ENCODE measurements at places on chromosomes 11 and 22. TPM values are rescaled to one million over a fixed set of nuclear protein-coding genes. Genes with fewer than 3 reads are reported as not detected.

The CABP4 gene
- 0.60 TPM for polyA plus RNA-seq

The NLRP6 gene
- not detected for polyA plus RNA-seq

- peak; percentile 19 for DNase-seq
Measured at GRCh38 chr11:90288212-90288821, 65.5 kb upstream of the CHORDC1 start.

DNA sequence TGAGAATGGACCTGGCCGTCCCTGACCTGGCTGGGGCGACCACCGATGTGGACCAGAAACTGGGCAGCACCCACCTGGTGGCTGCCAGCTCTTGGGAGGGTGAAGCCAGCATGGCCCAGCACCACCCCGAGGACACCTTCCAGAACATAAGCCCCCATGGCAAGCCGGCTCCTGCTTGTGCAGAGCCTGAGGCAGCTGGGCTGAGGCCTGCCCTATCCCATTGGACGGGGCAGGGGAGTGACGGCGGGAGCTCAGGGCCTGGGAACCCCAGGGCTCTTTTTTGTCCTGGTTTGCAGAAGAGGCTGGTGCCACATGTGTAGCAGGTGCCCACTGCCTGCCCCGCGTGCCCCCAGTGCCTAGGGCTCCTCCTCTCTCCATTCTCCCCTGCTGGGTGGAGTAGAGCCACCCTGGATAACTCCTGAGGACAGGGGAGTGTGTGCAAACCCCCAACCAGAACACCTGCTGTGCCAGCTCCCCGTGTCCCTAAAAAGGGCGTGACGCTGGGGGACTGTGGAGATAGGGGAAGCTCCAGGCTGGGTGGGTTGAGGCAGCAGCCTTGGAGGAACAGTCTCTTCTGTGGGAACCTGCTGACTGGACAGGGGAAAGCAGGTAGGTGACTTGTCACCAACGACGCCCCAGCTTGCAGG is 11.9 kb downstream of the DUSP8 start:
- no peak for DNase-seq

DNA sequence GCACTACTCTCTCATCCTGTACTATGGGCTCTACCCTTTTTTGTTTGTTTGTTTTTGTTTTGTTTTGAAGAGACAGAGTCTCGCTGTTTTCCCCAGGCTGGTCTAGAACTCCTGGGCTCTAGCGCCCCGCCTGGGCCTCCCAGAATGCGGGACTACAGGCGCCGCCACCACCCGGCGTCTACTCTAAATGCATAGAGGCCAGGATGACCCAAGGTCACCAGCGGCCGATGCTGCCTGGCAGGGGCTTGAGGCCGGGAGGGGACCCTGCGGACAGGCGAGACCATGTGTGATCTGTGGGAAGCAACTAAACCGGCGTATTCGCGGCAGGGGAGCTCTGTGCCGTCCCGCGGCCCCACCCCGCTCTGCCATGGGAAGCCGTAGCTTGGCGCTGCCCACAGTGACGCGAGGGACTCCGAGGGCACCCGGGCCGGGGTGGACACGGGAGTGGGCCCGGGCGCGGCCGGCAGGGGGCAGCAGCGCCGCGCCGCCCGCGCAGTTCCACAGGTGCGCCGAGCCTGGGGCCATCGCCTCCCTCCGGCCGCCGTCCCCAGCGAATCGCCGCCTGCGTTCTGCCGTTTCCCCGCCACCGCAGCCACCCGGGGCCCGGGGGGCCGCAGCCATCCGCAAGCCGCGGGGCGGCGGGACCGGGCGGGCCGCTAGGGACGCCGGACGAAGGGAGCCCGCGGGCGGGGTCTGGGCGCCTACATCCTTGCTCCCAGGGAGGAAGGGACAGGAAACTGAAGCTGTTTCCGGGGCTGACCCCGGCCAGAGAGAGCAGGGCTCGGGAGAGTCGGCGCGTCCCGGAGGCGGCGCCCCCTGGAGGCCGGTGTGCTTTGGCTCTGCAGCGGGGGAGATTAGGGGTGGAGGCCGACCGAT is 12.3 kb upstream of the HDHD5 start:
- peak; percentile 79 for DNase-seq

GRCh38 chr22:27296091-27296675 is 505.4 kb downstream of the MN1 start:
- DNase-seq: no peak

DNA sequence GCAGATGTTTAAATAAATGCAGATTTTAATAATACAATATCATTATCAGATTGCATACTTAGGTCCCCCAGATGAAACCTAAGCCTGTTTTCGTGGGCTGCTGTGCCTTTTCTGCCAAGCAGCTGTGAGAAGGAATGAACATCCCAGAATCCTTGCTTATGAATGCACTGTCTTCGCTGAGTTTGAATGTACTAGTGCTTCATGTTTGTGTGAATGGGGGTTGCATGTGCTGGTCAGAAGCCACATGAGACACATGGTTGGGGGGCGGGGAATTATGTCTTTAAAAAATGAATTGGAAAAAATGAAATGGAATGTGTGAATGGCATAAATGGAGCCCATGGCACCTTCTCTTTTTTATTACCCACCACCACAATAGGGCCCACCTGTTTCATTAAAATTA is 125.4 kb upstream of the HSD17B12 start:
- DNase-seq: no peak

- no peak for DNase-seq
Measured at GRCh38 chr11:20368438-20368837, 4.9 kb downstream of the HTATIP2 start.

The OR56A1 gene
- polyA plus RNA-seq: not detected

GRCh38 chr22:40237788-40238424 is 60.2 kb downstream of the TNRC6B start:
- DNase-seq: no peak

- no peak for DNase-seq
Measured at GRCh38 chr22:50612528-50613221, 12.1 kb downstream of the MAPK8IP2 start.

DNA sequence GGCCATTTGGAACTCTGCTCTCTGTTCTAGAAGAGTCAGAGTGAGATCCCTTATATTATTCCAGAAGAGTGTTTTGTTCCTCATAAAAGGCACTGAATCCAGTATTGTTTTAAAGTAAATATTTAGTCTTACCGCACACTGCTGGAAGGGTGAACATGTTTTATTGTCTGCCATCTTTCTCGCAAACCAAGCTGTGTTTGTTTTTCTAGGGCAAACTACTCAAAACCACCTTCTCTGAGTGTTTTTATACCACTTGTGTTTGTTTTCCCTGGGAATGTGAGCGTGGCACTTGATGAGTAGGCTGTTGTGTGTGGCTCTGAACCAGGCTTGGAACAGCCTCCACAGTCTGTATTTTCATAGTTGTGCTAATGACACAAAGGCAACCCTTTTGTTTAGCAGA is 89.8 kb downstream of the DBX1 start:
- no peak for DNase-seq

- DNase-seq: no peak
Measured at GRCh38 chr22:20584029-20584871, 76.8 kb downstream of the MED15 start.

- DNase-seq: peak; percentile 54
Measured at GRCh38 chr11:128451652-128452470, 135.5 kb downstream of the ETS1 start.

GRCh38 chr22:31604137-31604705 is 57.8 kb downstream of the PISD start:
- no peak for DNase-seq

DNA sequence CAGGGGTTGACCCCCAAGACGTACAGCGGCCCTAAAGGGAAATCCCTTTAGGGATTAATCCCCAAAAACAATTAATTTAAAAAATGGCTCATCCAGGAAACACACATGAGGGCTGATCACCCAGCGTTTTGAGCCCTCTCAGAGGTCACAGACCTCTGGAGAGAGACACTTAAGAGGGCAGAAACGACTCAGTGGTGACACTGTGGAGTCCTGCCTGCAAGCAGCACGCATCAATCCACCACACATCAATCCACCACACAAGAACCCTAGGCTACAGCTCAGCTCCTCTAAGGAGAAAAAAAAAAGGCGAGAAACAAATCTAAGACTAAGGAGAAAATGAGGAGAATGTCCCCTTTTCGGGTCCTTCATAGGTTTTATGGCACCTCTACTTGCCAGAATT is 12.5 kb upstream of the SELENOH start:
- DNase-seq: no peak

DNA sequence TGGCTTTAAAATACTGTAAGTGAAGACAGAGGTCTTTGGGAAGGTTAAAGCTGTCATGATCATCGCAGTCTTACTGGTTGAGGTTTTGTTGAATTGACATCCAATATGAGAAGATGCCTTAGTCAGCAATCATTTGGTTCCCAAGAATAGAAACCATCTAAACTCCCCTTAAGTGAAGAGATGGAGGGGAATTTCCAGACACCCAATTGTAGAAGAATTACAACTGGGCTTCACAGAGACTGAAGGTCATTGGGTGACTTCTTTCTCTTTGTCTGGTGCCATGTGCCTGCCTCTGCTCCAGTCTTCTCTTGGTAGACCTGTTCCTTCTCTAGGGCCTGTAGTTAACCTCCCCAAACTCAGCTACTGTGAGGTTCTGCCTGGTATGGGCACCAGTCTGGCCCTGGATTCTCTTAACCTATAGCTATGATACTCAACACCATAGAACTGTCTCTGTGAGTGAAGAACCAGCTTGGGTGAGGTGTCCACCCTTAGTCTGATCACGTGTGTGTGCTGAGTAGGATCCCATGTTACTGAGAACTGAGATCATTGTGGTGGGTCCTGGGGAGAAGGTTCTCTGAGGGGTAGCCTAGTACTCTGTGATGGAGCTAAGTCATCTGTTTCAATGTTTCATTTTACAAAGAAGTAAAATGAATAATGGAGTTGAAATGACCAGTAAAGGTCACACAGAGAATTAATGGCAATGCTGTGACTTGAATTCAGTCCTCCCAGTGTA is 182.5 kb downstream of the CSNK2A3 start:
- no peak for DNase-seq

- no peak for DNase-seq
Measured at GRCh38 chr22:48823941-48824340, 1003.7 kb downstream of the BRD1 start.

The MICAL2 gene
- polyA plus RNA-seq: 15.5 TPM

DNA sequence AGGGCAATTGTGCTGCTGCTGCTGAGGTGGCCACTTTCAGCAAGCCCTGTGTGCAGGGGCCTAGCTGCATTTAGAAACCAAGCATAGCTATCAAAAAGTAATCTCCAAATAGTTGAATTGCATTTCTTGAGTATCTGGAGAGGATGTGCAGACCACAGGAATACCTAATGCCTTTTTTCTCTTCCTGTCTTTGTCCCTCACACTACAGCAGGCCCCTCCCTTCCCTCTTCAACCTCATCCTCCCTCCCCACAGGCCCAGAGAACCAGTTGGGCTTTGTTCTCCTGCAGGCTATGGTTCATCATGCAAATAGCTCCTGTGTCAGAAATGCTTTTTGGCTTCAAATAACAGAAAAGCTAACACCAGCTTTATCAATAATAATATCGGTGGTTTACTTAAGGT is 47.7 kb downstream of the DKK3 start:
- no peak for DNase-seq

DNA sequence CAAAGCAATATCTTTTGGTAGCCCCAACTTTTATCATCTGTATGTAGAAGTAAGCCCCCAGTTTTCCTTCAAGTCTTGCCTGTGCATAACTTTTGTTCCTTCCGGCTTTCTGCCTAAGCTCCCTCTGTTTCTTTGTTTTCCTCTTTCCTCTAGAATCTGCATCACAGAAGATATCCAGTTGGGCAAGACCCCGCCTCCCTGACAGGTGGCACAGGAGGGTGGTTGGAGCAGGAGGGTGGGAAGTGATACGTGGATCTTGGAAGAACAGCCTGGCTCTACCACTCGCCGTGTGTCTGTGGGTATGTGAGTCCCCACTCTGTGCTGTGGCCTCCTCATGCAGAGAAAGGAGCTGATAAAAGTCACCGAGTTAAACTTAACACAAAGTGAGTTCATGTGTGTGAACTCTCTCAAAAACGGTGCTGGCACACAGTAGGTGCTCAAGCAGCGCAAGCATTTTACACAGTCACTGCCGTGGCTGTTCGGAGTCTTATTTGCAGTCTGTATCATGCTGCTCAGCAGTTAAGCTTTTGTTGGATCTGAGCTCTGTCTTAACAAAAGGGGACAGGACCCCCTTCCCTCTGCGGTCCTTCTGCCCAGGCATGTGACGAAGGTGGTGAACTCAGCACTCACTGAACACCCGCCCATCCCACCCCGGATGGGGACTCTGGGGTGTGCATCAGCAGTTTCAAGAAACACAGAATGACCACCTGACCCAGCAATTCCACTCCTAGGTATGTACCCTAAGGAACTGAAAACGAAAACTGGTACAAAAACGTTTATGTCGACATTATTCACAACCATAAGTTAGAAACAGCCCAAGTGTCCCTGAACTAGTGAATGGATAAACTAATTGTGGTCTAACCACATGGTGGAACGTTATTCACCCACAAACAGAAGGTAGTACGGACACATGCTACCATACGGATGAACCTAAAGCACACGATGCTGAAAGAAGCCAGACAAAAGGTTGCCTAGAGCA is 249.1 kb downstream of the CTTN start:
- DNase-seq: no peak

DNA sequence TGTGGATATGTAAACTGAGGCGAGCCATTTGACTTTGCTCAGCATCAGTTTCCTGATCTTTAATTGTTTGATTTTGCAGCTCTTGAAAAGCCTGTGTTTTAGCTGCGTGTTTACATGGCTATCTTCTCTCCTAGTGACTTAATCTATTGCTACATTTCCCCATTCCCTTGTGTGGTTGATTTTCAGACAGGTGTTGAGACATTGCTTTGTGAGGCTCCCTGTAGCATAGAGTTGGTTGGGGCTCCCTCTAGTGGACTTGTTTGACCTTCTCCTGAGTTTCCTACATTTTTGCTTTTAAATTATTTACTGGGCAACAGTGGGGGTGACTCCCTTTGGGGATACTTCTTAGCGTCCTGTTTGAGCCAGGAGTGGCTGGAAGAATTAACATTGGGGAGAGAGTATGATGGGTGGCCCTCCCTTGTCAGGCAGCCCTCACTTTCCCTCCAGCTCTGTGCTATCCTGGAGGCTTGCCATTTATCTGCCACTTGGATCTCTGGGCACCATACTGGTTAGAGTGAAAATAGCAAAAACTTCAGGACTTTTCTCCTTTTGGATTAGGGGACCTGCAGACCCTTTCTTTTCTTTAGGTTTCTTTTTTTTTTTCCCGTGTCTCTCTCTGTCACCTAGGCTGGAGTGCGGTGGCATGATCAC is 9.2 kb upstream of the CBL start:
- DNase-seq: peak; percentile 77

DNA sequence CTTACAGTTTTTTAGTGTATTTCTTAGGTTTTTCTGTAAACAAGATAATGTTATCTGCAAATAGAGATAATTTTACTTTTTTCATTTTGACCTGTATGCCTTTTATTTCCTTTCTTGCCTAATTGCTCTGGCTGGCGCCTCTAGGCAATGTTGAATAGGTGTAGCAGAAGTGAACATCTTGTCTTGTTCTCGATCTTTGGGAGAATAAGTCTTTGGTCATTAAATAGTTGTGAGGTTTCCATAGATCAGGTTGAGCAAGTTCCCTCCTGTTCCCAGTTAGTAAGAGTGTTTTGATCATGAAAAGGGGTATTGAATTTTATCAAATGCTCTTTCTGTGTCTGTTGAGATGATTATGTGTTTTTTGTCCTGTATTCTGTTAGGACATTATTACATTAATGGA is 24.0 kb downstream of the PIH1D2 start:
- no peak for DNase-seq

The VSIG2 gene
- polyA plus RNA-seq: not detected

Data from muscle of arm (tissue), 14 donors.